ENCODE measurements at places on chromosomes 5 and 9.

GRCh38 chr5:141914199-141914743, 9.4 kb upstream of the DELE1 start:
- DNase-seq, result peak; percentile 31

GRCh38 chr5:178211095-178212048, 7.0 kb downstream of the HNRNPAB start:
- no peak for DNase-seq

DNA sequence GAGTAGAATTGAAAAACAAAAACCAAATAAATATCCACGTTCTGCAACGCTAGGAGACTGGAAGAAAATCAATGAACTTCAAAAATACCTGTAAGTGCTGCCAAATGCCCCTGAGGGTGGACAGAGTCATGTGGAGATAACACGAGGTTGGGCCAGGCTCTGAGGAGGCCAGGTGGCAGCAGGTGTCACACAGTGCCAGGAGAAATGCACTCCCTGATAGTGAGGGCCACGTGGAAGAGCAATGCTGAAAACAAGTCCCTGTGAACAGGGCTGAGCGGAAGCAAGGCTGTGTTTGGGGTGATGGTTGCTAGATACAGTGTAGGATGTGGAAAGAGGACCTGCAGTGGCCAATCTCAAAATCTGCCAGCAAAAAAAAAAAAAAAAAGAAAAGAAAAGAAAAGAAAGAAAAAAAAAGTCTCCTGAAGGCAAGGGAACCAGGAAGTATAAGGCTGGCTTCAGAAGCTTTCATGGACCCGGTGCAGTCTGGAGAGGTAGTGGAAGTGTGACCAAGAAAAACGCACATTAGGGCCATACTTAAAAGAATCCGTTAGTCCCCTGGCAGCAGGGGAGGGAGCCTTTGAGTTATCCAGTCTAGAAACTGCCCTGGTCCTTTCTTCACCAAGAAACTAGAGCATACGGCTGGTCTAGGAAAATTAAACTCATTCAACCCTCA, 16.8 kb downstream of the C1QTNF3 start:
- no peak for DNase-seq

GRCh38 chr5:151577566-151577965, 13.6 kb downstream of the FAT2 start:
- DNase-seq, result no peak

DNA sequence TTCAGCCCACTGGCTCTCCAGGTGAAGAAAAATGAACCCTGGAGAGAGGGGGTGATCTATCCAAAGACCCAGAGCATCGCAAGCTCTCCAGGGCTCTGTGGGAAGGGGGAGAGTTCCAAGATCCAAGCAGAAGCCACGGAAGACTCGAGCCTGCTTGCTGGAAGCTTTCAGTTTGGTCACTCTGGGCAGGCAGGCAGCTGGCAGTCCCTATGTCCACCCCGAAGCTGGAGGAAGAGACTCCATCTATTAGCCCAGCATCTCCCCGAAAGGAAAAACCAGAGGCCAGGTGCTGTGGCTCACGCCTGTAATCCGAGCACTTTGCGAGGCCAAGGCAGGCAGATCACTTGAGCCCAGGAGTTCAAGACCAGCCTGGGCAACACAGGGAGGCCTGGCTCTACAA, 10.7 kb upstream of the SPARC start:
- DNase-seq, result no peak

DNA sequence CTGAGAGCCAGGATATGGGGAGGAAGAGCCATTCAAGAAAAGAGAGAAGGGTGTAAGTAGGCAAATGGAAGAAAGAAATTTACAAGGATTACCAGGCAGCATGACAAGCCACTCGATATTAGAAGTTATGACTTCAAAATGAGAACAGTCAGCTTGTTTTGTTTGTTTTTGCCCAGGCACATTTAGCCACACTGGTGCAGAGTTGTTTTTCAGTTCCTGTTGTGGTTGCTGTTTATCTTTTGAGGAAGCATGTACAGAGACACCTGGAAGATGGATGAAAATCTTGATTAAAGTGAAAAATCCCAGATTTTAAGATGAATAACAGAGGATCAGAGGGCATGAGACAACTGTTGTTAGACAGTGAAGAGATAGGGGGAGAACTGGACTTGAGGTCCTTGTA, 199.1 kb downstream of the MTRR start:
- no peak for DNase-seq

DNA sequence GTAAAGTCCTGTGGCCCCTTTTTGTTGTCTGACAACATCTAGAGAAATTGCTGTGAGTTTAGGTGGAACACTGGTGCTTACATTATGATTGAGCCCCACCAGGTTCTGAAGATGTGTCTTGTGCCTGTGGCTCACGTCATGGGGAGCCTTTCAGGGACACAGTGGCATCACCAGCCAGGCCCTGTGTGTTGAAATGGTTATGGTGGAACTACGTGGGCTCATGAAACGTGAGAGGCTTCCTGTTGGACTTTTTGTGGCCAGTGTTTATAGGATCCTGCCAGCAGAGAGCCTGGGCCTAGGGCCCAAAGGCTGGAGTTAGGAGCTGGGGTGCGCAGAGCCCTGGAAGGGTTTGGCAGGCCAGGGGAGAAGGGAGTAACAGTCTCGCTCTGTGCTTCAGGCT, 46.8 kb downstream of the TENT4A start:
- DNase-seq, result no peak

DNA sequence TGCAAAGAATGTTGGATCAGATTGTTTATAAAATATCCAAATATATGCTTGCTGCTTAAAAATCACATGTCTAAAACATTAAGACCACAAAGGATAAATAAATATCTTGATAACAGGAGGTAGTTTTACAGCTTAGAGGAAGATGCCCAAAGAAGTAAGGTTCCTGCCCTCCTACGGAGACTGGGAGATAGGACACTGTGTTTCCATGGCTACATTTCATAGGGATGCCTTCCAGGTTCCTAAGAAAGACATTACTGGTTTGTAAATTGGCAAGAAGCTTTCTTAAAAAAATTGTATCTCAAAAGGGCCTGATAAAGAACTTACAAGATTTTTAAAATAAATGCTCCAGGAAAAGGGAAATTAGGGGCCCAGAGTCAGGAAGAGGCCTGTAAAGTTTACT, 437.2 kb downstream of the HINT1 start:
- no peak for DNase-seq

GRCh38 chr5:108459769-108460168, 77.9 kb upstream of the FBXL17 start:
- DNase-seq, result no peak
